ENCODE measurements at places on chromosomes 5 and 9.

- DNase-seq, result no peak
These were observed 10.9 kb downstream of the SEC16A start for GRCh38 chr9:136471802-136472487.

- no peak for DNase-seq
These were observed 38.5 kb downstream of the APBA1 start for GRCh38 chr9:69633716-69634115.

DNA sequence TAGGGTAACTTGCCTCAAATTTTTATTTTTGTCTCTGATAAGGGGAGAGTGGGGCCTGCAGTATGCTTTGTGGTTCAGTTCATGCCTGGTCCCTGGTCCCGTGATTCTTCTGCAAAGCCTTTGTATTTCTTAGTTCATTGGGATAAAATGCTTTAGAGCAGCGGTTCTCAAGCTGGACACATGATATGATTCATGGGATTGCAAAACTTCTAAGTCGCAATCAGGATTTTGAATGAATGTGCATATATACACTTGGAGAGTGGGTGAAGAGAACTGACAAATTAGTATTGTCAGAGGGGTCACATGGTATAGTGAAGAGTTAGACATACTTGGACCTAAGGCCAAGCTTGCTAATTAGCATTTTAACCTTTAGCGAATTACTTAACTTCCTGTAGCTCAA, 265.4 kb upstream of the KLF9 start:
- no peak for DNase-seq

- DNase-seq, result no peak
These were observed 422.4 kb downstream of the IRX1 start for GRCh38 chr5:4018007-4018406.

GRCh38 chr5:147727200-147727599, 55.3 kb downstream of the JAKMIP2 start:
- DNase-seq, result no peak

DNA sequence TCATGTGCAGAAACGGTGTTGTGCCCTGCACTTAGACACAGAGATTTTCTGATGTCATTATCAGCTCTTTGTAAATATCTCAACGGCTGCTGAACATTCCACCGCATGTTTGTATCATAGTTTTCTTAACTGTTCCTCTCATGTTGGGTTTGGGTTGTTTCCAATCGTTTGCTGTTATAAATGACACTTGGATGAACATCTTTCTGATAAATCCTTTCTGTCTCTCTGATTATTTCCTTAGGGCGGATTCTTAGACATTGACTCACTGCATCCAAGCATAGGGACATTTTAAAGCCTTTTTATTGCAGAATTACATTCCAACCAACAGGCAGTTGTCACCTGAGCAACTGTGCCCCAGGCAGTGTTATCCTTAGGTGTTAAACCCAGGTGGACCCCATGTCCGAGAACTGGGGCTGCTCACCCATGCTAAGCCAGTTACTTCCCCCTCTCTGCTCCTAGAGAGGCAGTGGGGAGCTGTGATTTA, 28.5 kb downstream of the COL5A1 start:
- no peak for DNase-seq

DNA sequence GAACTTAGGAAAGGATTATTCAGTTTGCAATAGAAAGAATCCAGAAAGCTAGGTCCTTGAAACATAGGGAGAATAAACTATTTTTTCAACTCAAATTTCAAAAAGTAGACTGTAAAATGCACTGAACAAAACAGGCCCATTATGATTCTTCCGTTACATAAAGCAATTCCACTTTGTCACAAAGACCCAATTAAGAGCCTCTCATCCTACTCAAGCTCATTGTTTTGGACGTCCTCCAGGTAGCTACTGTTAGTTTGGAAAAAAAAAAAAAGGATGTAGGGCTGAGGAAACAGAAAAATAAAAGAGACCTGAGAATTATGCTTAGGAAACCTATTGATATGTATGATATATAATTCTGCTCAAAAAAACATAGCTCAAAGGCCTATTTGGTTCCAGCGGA, 74.0 kb downstream of the DIRAS2 start:
- DNase-seq, result no peak

DNA sequence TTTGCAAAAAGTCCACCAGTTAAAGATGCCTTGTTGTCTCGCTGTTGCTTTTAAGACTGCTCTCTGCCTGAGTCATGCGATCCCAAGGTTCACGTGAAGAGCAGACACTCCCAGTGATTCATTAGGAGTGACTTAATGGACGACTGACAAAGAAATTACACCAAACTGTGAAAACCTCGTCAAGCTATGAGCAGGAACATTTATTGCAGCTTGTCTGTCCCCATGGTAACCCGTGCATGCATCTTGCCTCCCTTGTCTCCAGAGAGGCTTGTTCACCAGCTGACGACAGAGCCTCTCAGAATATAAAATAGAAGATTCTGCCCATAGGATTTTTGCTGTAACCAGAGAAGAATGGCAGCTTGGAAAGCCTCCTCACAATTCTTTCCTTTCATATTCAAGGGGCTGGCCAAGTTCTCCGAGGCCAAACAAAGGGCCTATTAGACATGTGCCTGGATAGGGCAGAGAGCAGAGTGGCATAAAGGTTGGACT, 352.7 kb downstream of the SPOCK1 start:
- DNase-seq, result no peak

- no peak for DNase-seq
These were observed 246.3 kb upstream of the TLE4 start for GRCh38 chr9:79325501-79325900.

GRCh38 chr5:134555890-134556311, 30.4 kb downstream of the JADE2 start:
- peak; percentile 81 for DNase-seq

DNA sequence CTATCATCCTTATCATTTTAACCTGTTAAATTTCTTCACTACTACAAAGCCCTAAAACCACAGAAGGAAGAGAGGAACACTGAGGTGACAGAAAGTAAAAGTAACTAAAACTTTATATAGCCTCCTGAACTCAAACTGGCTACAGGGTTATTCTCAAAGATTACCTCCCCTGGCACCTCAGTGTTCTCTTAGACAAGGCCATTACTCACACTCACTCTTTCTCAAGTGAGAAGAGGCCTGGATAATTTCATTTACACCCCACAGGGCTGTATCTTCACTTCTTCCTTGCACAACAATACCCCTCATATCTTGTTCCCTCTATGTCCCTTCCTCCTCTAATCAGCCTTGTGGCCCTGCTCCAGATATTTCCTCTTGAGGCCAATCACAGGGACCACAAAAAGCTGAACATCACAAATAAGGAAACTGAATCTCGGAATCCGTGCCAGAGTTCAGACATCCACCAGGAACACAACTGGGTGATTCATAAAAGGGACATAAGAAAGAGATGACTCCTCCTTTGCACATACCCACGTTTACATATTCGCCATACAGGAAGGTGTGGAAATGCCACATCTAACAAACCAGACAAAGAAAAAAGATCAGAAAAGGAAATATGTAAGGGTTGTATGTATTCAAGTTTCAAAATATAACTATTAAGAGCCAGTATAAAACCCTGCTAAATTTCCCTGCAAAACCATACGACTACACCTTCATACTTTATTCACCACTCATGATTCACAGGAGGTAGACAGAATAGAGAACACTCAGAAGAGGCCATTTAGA, 1.7 kb upstream of the KLHL3 start:
- no peak for DNase-seq

- DNase-seq, result no peak
These were observed 54.1 kb upstream of the PRLR start for GRCh38 chr5:35284364-35284763.

DNA sequence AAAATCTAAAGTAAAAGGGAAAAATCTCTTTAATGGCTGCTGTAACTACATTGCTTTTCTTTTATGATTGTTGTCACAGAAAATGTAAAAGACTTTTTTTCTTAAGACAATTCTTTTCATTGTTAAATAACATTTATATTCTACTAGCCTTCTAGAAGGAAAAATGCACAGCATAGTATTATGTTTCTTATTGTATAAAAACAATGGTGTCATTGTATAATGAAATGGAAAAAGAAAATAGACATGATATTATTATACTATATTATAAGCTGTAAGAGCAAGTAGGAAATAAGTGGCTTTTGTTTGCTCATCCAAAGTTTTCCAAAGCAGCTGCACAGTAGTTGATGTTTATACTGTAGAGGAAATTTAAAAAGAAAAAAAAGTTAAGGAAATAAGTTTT, 1021.7 kb downstream of the EFNA5 start:
- DNase-seq, result no peak

- DNase-seq, result no peak
These were observed 728.8 kb downstream of the NR2F1-AS1 start for GRCh38 chr5:92852219-92852618.

- DNase-seq, result no peak
These were observed 93.1 kb upstream of the ITGA1 start for GRCh38 chr5:52694648-52695047.

DNA sequence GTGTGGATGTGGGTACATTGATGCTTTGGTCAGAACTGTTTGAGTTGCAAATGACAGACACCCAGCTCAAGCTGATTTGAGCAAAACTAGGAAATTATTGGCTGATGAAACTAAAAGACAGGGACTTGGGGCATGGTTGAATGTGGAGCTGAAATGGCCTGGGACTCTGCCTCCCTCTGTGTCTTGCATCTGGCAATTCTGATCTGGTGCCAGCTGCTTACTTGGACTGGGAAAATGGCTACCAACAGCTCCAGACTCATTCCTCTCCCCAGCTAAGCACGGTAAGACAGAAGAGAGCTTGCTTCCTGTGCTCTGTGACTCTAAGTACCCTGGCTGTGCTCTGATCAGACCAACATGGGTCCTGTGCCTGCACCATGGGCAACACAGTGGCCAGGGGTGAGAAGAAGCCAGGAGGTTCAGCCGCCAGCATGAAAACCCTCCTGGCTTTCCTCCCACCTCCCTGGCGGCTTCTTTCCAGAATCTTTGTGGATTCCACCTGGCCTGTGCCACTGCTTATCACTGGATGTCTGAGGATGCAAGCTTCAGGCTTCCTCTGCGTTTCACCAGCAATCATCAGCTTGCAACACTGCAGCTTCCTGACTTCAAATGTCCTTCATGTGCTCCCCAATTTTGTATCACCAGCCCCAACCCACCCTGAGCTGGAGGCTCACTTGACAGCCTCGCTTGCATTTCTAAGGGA, 44.1 kb downstream of the C5orf15 start:
- DNase-seq, result no peak

DNA sequence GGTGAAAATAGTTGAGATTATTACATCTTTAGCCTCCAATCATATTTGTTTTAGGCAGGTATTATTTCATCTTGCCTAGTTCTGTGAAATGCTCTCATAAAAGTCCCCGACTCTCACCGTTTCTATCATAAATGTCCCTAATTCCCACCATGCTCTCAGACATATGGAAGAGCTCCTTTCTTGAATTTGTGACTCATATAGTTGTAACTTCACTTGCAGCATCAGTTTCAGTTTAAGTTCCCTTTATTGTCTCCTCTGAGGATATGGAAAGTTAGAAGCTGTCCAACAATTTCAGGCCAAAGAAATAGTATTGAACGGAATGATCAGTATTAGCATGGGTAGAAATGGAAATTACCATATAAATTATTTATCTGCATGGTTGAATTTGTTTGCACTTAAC, 187.5 kb upstream of the NR4A3 start:
- DNase-seq, result no peak

DNA sequence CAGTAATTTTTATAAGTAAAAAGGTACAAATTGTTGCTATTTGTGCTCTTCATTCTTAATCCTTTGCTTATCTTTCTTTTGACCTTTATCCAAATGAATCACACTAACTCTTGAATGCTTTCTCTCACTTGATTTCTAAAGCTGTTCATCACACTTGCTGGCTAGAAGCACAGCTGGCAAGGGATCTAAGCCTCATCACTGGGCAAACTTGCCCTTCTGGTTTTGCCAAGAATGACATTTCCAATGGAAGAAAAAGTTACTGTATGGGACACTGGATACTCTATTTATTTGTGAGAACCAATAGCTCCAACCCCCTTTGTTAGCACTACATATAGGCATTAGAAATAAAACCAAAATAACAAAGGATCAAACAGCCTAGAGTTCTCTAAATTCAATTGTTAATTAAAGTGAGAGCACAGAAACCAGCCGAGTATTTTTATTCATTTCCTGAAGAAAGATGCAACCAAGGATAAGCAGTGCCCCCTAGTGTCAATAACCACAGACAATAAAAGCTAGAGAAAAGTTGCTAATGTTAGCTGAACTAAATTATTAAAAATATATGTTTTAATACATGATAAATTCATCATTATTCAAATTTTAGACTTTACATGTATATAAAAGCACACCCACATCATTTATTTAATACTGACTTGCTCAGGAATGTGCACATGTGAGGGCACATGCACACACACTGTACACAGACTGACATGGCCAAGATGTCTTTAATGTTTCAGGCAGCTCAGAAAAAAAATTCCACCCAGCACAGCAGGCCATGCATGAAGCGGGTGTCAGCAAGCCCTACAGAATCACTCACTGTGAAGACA, 59.8 kb upstream of the POU5F2 start:
- peak; percentile 1 for DNase-seq

DNA sequence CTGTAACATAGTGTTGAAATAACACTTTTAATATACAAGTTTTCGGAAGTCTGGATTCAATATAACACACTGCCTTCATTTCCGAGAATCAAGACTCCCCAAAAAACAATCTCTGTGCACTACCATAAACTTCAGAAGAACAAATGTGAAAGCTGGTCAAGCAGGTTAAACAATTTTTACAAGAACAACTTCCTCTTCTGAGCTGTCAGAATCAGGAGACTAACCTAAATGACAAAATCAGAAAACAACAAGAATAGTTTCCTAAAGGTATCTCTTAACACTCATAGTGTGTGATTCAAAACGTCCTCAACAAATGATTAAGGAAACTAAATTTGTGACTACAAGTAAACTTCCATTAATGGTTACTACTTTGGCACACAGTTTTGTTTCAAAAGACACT, 11.6 kb downstream of the C9orf72 start:
- DNase-seq, result no peak

DNA sequence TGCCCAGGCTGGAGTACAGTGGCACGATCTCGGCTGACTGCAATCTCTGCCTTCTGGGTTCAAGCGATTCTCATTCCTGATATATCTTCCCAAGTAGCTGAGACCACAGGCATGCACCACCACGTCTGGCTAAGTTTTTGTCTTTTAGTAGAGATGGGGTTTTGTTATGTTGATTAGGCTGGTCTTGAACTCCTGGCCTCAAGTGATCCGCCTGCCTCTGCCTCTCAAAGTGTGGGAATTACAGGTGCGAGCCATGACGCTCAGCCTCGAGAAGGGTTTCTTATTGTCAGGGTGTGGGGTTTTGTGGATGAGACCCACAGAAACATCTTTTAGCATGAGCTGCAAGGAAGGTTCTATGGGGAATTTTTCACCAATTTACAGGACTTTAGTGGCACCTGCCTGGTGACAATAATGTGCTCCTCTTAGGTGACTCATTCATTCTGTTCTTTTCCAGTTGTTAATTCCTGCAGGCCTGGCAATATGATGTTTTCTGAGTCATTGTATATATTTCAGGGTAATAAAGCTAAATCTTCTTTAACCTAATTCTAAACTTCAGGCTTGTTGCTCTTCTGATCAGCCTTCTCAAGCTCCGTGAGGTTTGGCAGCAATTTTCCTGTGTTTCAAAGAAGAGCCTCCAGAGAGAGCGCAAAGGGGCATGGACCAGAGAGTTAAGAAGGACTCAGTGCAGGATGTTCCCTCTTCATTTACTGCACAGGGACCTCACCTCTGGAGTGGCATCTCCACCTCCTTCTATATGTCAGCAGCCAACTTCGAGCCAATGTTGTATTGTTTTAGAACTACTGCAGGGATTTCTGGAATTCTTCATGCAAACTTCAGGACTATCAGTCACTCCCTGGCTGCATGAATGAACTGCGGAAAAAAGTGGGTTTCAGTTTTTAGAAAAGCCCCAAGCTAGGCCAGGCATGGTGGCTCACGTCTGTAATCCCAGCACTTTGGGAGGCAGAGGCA, 77.8 kb upstream of the ZNF618 start:
- DNase-seq, result no peak

All from stimulated activated CD4-positive, alpha-beta T cell treated with anti-CD3 and anti-CD28 coated beads, Interleukin-12 subunit alpha, Interleukin-12 subunit beta, amount 100 ng/mL, for 48 hours (primary cell).